Anterior cingulate cortex (tissue), 58 donors: ENCODE measurements at places on chromosomes 2 and 18.

DNA sequence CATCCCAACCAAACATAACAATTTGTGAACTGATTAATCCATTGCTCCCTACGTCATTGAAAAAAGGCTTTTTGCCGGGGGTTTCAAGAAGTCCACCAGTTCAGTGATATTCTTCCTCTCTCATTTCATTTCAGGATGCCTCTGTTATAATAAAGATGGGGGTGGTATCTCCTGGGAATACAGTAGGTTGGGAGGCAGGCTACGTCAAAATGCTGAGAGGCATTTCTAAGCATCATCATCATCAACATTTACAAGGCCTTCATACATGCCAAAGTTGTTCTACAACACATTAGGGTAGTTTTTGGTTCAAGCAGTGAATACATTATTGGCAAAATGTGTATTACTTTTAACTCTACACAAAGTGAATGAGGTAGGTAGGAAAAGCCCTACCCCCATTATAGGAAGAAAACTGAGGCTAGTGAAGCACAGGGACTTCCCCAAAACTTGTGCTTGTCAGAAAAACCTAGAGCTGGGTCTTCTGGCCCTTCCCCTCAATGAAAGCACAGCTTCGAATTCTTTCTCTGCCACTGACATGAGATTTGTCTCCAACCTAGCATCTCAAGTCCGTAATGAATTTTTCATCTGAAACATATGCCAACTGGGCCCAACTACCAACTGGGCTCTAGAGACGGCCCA, 11.3 kb downstream of the OSR1 start:
- DNase-seq = no peak

DNA sequence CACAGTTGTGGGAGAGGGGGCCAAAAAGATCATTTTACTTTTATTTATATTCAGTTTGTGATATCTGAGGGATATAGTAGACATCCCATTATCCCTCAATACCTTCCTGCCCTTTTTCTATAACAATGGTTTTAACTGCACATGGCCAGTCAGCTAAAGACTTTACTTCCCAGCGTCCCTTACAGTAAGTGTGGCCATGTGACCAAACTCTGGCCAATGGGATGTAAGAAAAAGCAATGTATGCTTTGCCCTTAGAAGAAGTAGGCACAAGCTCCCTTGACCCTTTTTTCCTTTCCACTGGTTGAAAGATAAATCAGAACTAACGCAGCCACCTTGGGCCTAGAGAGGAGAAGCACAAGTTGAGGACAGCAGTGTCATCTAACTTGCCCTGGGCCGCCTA, 44.6 kb upstream of the LRPPRC start:
- DNase-seq = no peak

DNA sequence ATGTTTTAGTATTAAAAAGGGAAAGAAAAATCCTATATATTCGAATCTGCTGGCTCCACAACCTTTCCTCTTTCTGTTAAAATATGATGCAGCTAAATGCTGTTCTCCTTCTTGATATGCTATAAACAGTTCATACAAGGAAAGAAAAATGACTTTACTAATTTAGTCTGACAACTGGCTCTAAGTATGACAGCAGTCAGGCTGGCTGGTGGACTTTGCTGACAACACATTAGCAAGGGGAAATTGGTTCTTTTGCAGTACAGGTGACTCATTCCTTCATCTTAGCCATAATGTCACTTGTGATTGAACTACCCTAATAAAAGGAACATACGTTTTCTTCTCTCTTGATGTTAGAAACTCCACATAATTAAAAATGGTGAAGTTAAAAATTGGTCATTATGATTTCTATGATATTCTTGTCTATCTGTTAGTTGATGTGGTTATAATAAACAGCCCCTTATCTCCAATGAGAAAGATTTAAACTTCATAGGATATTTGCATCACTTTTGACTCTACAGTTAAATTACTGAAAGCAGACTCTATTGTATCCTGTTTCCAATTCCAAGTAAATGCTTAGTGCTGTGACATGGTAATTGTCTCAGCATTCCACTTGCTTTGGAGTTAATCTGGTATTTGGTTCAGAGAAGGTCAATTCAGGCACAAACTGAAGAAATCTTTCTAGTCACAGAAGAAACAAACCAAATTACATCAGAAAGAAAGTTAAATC, 315.3 kb upstream of the GULP1 start:
- DNase-seq = no peak

DNA sequence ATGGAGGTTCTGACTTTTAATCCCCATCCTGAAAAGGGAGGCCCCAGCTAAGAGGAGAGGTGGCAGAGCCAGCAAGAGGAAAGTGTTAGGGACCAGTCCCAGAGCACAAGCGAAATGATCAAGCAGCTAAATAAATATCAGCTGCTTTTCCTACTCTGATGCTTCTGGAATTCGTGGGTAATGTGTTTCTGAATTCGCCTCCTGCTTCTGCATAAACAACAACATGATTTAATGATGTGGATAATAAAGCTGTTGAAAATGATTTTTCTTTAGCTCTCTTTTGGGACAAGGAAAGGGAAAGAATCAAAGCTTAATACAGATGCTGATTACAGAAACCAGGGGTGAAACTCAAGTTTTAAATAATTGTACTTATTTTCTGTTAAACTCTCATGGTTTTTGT, 329.7 kb downstream of the PDE11A start:
- DNase-seq = no peak

DNA sequence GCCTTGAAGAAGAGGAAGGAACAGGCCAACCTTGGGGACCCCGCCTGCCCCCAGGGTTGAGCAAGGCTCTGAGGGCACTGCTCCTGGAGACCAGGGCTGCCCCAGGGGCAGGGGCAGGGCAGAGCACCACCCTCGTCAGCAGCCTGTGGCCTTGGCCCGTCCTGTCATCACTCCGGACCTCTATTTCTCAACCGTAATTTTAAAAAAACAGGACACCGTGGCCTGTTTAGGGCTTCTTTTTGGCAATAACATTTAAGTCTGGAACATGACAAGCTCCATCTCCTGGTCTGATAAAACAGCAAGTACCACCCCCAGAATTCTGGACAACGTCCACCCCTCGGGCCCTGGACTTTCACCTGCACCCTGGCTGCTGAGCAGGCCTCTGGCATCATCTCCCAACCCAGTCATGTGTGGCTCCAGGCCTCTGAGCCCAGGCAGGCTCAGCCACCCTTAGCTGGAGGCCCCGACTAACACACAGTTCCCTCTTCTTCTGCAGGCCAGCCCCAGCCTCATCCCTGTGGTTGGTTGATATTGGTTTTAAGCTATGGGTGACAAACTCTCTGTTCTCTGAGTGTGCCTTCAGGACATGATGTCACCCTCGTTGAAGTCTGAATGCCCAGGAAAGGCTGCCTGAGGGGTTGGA, 22.6 kb upstream of the ID2 start:
- DNase-seq = no peak

DNA sequence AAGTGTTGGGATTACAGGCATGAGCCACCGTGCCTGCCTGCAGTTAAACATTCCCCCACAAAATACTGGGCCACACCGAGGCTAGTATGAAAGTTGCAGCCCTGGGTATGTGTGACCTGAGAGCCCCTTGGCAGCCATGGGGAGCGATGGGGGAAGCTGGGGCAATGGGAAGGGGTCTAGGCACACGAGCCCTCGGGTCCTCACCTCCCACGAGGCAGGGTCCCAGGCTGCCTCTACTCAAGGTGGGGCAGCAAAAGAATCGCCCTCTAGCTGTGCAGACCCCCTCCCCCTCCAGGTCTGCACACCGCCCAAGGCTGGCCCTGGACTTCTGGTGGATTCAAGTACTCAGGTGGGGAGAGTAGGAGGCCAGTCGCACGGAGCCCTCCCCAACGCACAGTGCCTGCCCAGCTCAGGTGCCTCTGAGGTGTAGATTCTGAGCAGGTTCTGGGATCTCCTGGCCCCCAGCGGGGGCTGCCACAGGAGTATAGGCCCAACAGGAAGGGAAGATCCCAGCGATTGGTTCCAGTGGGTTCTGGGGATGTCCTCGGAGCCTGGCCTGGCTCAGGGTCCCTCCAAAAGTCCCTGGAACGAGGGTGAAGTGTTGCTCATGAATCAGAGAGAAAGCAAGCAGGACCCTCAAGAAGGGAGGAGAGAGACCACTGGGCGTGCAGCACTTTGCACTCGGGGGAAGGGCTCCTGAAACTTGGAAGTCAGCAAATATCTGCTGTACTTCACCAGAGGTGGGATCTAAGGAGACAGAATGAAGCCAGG, 2.6 kb downstream of the GPR35 start:
- DNase-seq = no peak

DNA sequence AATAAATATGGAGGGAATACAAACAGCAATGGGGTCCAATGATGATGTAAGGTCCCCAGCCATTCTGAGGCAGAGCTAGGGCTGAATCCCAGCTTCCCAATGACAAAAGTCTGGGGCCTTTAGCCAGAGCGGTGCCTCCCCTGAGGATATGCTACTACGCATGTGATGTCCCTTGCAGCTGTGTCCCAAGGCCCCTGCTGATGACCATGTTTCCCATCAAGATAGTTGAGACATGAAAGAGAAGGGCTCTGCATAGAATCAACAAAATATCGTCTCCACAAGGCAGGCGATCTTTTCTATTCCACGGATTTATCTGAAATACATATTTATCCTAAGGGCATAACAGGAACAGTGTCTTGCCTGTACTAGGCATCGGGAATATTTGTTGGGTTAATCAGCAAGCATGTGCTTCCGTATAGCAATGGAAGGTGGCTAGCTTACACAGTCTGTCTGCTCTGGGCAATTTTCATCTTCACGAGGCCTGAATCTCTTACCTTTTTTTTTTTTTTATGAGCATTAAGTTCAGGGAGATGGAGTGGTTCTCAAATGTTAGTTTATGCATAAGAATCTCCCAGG, 284.6 kb downstream of the CNTNAP5 start:
- no peak for DNase-seq

DNA sequence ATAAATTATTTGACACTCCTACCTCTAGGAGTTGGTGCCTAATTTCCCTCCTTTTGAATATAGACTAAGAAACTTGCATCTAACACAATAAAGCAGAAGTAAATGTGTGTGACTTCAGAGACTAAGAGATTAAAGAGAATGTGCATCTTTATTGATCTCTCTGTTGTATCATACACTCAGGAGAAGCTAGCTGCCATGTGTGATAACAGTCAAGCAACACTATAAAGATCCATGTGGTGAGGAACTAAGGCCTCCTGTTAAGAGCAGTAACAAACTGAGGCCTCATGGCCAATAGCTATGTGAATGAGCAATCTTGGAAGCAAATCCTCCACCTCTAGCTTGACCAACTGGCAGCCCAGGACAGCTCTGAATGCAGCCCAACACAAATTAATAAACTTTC, 3.4 kb downstream of the FANCL start:
- no peak for DNase-seq

GRCh38 chr2:241754042-241754441, 19.6 kb downstream of the D2HGDH start:
- no peak for DNase-seq
